ENCODE measurements at places on chromosomes 4 and X.

DNA sequence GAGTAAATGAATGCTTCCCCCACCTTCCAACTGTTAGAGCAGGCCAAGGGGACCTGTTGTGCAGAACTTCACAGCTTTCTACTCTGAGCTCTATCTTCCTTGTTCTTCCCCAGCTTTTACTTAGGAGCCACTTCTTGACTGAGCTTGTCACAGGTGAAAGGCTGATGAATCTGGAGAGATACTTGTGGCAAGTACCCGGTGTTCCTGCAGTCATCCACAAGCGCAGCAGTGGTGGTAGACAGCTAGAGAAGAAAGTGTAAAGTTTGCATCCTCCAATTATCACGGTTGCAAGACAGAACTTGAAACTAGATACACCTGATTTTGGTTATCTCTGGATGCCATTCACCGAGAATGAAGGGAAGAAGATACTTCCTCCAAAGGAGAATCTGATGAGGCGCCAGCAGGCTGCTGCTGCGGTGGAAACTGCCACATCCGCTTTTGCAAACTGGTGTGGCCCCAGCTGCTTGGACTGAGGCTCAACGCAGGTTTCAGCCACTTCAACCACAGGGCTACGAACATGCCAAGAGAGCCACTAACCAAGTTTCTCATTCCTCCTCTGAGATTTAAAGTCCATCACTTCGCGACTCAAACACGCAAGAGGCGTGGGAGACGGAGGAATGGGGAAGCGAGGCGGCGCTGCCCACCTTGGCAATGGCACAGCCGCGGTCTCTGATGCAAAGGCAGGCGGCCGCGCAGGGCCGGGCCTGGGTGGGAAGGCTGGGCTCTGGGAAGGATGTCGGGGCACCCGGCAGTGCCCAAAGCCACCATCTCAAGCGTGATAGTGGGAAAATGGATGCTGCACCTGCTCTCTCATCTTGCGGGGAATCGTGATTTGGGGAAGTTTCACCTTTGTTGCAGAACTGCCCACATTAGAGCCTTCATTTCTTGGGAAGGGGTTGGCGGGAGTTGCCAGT, 1.3 kb upstream of the FHIP1A start:
- DNase-seq: peak; percentile 26

DNA sequence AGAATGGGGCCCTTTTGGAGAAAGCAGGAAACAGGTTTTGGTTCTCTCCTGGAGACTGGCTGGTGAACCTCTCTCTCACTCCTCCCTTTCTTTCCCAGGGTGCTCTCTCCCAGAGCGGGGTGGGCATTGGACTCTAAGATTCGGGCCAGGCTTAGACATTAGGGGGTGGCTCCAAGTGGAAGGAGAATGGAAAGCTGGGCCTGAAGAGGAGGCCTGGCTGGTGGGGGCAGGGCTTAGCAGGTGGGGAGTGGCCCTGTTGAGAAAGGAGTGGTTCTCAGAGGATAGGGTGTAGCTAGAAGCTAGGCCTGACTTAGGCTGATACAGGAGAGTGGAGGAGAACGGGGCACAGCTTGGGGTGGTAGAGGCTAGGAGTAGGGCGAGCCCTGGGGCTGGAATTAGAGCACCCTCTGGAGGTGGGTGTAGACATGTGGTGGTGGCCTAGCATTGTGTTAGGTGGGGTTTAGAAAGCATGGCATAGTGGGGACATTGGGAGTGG, 5.7 kb downstream of the PLP2 start:
- DNase-seq: no peak

DNA sequence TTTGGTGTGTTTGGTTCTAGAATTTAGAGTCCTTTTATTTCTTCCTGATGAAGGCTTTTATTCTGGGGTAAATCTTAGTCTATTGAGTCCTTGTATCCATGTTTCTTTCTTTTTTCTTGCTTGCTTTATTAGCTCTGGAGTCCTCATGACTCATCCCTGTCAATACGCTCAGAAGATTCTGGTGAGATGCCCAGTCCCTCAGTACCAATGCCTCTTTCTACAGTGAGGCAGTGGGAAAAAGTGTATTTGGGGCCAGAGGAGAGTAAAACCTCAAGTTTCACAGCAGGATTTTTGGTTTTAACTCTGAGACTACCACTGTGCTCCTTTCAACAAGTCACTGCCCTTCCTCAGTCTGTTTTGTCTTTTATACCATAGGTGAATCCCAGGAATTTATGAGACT, 368.0 kb downstream of the GBA3 start:
- DNase-seq: peak; percentile 33

- DNase-seq: no peak
Measured at GRCh38 chrX:8704184-8704583, 27.8 kb downstream of the ANOS1 start.

DNA sequence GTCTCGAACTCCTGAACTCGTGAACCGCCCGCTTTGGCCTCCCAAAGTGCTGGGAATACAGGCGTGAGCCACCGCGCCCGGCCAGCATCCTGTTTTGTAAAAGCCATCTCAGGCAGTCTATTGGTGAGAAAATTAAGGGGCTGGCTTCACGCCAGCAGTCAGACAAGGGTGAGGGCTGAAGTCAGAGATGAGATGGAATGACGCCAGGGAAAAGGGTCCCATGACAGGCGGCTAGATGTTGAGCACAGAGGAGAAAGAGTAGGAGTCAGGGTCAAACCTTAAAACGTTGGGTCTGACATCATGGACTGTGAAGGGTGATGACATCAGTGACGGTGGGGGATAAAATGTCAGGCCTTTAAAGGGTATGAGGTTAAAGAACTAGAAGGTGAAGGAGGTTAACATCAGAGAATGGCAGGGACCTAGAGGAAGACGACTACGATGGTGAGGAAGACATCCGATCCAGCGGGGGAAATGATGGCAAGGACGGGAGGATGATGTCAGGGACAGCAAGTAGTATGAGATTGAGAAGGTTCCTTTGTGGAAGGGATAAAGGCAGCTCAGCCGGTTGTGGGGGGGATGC, 504 bp upstream of the RBM3 start:
- no peak for DNase-seq

DNA sequence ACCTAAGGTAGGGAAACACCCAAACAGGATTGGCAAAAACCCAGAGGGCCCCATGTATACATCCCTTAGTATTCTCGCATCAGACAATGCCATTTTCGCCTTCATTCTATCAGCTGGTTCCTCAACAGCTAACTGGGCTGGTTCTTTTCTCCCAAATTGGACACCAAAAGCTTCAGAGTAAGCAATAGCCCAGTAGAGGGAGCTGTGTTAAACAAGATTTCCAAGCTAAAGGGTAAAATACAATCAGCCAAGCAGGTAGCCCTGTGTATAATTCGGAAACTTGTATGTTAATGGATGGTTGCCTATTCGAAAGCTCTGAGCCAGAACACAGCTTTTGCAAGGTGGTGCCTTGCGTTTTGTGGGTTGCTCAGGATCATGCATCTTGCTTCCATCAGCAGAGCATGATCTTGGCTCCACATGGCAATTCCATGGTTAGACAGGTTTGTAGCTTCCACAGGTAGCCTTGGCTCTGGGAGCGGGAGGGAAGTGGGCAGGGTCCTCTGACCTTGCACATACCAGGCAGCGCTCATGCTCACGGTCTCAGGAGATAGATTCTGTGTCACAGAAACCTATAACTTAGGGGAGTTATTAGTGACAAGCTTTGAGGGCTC, 115.2 kb upstream of the LNX1 start:
- peak; percentile 42 for DNase-seq

DNA sequence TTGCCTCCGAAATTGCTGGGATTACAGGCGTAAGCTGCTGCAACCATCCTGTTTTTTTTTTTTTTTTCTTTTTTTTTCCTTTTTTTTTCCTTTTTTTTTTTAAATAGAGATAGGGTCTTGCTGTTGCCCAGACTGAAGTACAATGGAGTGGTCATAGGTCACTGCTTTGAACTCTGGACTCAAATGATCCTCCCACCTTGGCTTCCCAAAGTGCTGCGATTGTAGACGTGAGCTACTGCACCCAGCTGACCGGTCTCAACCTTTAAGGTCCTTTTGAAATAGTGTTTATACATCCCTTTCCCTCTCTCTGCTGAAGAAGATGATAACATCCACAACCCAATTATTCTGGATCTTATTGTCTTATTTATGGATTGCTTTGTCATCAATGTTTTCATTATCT, 548.7 kb downstream of the GBA3 start:
- DNase-seq: no peak

GRCh38 chr4:149322203-149322602, 493.4 kb downstream of the IQCM start:
- no peak for DNase-seq

DNA sequence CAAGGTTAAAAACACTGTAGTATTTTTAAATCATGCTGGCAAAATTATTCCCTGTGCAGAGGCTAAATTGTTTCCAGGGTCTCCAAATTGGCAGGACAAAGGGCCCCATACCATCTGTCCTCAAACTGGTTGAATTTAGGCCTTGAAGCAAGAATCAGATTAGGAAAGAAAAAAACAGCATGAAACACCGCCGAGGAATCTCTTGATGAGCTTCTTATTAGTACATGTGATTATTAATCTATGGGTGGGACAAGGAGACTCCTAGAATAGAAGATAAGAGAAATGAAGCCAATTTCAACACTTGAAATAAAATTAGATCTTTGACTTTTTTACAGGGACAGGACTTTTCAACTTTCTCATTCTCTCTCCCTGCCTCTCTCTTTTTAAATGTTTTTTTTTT, 7.1 kb upstream of the CLNK start:
- no peak for DNase-seq

- no peak for DNase-seq
Measured at GRCh38 chr4:57344296-57344695, 234.1 kb upstream of the IGFBP7 start.

DNA sequence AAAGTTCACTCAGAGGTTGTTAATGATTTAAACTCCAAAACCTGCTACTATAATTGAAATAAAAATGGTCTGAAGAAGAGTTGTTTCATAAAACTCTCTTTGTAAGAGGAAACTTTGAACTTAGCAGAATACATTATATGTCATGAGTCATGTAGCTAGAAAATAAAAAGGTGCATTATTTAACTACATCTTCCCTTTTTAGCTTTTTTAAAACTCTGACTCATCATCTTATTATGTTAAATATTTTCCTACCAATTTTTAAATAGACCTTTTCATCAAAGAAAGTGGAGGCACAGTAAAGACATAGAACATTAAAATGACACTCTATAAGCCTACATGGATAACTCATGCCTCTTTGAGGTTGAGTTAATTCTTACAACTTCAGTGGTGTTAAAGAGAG, 1.2 kb upstream of the ZNF827 start:
- DNase-seq: no peak

GRCh38 chr4:120725639-120726580, 196.6 kb downstream of the PRDM5 start:
- DNase-seq: no peak
